K562 (cell line): ENCODE measurements at places on chromosomes 1 and 21. TPM values are rescaled to one million over a fixed set of nuclear protein-coding genes. Genes with fewer than 3 reads are reported as not detected.
A peak's percentile ranks its signal among the peaks of the same experiment; 100 is the strongest.

DNA sequence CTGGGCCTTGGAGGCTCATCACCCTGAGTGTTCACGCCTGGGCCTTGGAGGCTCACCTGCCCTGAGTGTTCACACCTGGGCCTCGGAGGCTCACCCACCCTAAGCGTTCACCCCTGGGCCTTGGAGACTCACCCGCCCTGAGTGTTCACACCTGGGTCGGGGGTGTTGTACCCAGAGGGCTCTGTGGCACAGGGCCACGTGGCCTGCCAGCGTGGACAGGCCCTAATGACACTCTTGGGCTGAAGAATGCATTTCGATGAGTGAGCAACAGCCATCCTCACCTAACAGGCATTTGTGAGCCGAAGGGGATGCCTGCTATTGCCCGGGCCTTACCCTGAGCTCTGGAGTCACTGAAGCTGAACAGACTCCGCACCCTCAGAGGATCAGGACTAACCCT lies 17.5 kb downstream of the SLC19A1 start:
- DNase-seq: no peak

GRCh38 chr21:36205962-36206361 lies 49.3 kb downstream of the DOP1B start:
- no peak for DNase-seq

ATP1A2 gene
- 0.04 and 0.09 TPM in 2 replicates for total RNA-seq

USH2A gene
- not detected in 2 replicates for total RNA-seq

DNA sequence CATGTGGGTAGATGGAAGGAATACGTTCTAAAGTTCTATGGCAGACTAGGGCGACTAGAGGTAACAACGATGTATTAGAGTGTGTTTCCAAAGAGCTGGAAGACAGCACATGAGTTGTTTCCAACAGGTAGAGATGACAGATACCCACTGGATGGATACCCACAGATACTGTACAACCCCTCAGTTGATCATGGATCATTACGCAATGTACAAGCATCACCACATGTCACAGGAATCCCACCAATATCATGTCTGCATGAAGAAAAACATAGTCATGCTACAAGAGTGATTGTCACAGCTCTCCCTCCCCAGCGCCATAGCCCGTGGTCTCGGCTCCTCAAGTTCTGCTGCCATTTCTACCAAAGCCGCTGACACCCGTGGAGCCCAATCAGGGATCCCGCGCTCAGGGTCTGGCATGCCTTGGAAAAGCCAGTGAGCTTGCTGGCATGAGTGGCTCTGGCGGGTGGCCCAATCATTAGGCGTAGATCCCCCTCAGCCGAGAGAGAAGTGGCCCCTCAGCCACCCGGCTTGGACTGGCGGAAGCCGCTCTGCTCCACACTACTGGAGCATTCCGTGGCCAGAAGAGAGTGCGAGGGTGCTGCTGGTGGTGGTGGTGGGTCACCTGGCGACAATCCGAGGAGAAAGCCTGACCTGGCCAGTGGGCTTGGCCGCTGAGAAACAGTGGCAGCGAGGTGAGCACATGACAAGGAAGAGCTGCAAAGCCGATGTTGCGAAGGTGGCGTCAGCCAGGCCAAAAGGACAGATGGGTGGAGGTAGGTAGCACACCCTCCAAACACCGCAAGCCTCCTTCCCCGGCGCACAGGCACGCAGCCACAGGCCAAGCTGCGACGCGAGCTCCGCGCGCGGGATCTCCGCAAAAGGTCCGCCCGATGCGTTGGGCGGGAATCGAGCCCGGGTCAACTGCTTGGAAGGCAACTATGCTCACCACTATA lies 65.7 kb upstream of the FCGR2A start:
- DNase-seq: peak; percentile 70

CCT3 gene
- total RNA-seq: 521 and 542 TPM in 2 replicates
